ENCODE measurements at places on chromosomes 3 and 15. TPM values are rescaled to one million over a fixed set of nuclear protein-coding genes. Genes with fewer than 3 reads are reported as not detected.

- DNase-seq: no peak
Observed at GRCh38 chr15:83458381-83458780, 11.2 kb downstream of the SH3GL3 start.

CCDC9B gene
- 0.11 TPM for total RNA-seq

GRCh38 chr3:48848816-48849515 is 1.3 kb upstream of the PRKAR2A start:
- DNase-seq: no peak

GRCh38 chr3:196501316-196502044 is 2.1 kb downstream of the RNF168 start:
- no peak for DNase-seq

DNA sequence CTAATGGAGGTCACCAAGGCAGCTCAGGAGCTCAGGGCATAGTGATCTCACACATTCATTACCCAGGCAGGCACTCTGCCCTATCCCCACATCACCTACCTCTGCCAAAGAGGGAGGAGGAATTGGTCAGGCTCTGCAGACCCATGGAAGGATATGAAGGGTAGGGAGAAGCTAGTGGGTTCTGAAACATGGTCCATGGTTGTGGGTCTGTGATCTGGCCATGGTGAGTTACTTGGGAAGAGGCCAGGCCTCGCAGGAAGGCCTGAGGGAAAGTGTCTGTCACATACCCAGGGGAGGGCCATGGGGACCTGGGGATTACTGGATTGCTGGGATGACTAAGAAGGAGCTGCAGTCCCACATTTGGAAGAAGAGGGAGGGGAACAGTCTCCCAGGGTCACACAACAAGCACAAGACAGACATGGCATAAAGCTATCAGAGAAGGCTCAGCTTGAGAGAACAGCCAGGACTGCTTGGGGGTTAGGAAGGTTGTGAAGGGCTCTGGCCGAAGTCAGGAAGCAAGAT is 1.4 kb upstream of the PRSS50 start:
- no peak for DNase-seq

RBP2 gene
- not detected for total RNA-seq

B3GALNT1 gene
- total RNA-seq: 20.9 TPM

GRCh38 chr15:47003568-47003967 is 713.7 kb upstream of the SEMA6D start:
- no peak for DNase-seq

DNA sequence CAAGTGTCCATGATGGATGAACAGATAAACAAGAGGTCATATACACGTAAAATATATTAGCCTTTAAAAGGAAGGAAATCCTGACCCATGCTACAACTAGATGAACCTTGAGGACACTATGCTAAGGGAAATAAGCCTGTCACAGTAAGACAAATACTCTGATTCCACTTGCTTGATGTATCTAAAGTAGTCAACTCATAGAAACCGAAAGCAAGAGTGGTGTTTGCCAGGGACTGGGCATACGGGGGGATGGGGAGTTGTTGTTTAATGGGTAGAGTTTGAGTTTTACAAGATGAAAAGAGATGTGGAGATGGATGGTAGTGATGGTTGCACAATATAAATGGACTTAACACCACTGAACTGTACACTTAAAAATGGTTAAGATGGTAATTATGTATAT is 65.4 kb downstream of the C3orf70 start:
- no peak for DNase-seq

GRCh38 chr3:26307192-26307591 is 315.4 kb upstream of the LRRC3B start:
- no peak for DNase-seq

QARS1 gene
- 402 TPM for total RNA-seq

DNA sequence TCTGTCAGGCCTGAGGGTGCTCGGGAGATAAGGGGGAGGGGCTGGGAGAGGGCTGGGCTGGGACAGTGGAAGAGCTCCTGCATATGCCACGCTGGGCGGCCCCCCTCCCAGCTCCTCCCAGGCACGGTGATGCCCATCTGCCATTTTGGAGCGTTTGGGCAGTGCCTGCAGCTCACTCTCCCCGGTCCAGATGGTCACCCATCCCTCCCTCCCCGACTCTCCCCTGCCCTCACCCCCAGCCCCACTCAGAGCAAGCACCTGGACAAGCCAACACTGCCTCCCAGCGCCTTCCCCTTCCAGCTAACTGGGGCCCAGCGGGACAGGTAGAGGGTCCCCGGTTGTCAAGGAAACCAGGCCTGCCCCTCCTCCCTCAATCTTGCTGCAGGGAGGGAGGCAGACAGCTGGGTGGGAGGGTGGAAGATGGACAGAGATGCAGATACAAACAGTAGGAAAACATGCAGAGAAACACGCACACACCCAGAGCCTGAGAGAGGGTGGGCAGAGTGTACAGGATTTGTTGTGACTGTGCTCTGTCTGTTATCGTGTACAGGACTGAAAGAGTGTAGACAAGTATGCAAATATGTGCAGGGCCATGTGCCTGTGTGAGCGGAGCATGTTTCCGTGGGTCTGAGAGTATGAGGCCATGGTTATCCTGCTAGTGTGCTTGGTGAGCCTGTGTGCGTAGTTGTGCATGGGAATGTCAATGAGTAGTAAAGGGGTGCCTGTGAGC is 17.5 kb upstream of the CORO2B start:
- DNase-seq: no peak

- no peak for DNase-seq
Observed at GRCh38 chr15:93072011-93072410, 17.0 kb downstream of the RGMA start.

SLC6A1 gene
- not detected for total RNA-seq

DNA sequence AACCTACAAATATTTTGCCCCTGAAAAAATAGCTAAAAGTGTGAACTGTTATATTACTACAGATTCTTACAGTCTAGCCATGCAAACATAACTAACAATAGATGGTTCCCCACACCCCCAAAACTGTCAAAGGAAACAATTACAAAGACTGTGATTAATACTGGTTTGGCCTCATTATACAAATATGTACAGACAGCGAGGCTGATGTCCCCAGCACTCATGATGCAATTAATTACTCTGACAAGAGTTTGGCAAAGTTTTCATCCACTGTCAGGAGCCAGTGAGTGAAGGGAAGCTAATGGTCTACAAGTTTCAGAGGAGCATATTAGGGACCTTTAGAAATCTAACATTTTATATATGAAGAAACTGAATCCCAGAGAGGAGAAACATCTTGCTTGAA is 61.0 kb downstream of the HMG20A start:
- DNase-seq: no peak

SLC22A14 gene
- 0.18 TPM for total RNA-seq

CTDSPL2 gene
- total RNA-seq: 61.7 TPM

DNA sequence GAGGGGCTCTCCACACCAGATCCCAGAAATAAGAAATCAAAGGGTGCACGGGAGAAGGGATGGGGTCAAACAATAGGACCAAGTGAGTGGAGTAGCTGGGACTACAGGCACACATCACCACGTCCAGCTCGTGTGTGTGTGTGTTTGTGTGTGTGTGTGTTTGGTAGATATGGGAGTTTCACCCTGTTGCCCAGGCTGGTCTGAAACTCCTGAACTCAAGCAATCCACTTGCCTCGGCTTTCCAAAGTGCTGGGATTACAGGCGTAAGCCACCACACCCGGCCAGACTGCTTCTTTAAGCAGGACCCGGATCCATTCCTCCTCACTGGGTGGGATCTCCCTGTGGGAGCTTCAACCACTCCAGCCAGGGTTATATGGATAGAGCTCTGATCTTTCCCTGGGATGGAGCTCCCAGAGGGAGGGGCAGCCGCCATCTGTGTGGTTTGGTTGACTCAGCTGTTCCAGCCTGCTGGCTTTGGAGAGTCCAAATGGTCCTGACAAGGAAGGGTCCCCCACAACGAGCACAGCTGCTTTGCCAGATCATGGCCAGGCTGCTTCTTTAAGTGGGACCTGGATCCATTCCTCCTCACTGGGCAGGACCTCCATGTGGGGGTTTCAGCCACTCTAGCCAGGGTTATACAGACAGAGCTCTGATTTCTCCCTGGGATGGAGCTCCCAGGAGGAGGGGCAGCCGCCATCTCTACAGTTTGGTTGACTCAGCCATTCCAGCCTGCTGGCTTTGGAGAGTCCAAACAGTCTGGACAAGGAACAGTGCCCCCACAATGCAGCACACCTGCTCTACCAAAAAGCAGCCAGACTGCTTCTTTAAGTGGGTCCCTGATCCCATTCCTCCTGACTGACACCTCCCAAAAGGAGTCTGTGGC is 9.1 kb upstream of the AVEN start:
- no peak for DNase-seq

C3orf20 gene
- 0.19 TPM for total RNA-seq

- no peak for DNase-seq
Observed at GRCh38 chr3:15454965-15455364, 27.6 kb downstream of the EAF1 start.

LRRC49 gene
- total RNA-seq: 23.4 TPM

- DNase-seq: no peak
Observed at GRCh38 chr3:53334742-53335141, 12.6 kb downstream of the DCP1A start.

GRCh38 chr3:120203621-120204020 is 81.4 kb downstream of the GPR156 start:
- no peak for DNase-seq

- no peak for DNase-seq
Observed at GRCh38 chr15:66760968-66761725, 59.1 kb downstream of the SMAD6 start.

- no peak for DNase-seq
Observed at GRCh38 chr3:183638101-183638852, 2.9 kb downstream of the KLHL24 start.

All from progenitor cell of endocrine pancreas (in vitro differentiated cells).